ENCODE measurements at places on chromosomes 2 and 18.

GRCh38 chr2:48471048-48471474 lies 58.9 kb upstream of the STON1 start:
- no peak for DNase-seq

DNA sequence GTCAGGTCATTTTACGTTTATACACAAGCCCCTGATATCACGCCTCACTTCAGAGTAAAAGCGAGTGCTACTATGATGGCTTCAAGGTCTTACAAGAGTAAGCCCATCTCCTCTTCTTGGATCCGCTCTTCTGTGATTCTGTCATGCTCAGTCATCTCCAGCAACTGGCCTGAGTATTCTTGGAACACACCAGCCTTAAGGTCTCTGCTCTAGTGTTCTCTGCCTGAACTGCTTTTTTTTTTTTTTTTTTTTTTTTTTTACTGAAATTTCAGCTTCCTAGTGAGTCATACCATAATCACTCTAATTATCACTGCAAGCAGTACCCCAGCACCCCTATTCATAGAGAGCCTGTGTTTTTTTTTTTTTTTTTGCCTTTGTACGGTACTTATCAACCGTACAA lies 1228.9 kb downstream of the CNTNAP5 start:
- no peak for DNase-seq

GRCh38 chr18:48829443-48830149 lies 121.2 kb downstream of the SMAD7 start:
- DNase-seq: no peak

DNA sequence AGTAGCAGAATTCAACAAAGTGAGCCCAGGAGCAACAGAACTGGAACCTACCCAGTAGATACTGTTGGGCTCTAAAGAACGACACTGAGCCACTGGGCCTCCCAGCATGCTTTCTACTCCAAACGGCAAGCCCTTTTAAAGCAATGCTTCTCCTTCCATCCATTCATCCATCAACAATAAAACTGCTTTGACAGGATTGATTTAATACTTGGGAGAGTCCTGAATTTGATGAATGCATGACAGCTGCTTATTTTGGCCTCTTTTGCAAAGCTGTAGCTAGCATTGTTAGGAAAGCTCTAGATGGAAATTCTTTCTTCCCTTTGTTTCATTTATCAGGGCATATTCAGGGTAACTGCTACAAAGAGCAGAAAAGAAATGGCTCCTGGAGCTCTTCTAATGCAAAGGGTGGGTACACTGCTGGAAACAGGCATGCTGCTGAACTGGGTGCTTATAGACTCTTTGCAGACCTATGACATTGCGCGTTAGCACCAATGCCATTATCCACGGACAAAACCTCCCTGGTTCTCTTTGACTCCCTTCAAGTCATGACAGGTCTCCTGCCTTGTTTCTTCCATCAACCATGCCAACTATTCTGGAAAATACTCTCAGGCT lies 138.4 kb upstream of the HNRNPA3 start:
- DNase-seq: no peak

- no peak for DNase-seq
These were observed 46.4 kb downstream of the CCDC85A start for GRCh38 chr2:56230156-56230555.

DNA sequence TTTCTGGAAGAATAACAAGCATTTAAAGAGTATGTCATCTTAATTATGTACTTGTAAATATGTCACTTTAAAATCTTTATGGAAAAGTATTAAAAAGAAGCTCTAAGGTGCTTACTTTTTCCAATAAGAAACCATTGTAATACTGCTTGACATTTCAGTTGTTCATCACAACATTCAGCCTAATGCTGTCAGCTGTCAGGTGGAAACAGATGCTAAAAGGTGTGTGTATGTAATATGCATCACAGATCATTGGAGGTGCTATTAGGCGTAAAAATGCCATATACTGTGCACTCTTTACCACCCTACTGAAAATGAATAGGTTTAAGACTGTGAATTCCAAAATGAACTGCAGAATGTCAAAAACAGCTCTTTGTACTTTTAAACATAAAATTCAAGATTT lies 40.3 kb downstream of the METTL8 start:
- DNase-seq: no peak

GRCh38 chr18:60493066-60493465 lies 120.5 kb upstream of the MC4R start:
- no peak for DNase-seq

- no peak for DNase-seq
These were observed 84.9 kb downstream of the BCL11A start for GRCh38 chr2:60468382-60469085.

GRCh38 chr2:132701810-132702209 lies 31.8 kb upstream of the LYPD1 start:
- DNase-seq: no peak
